ENCODE measurements at places on chromosomes 16 and 17.
A peak's percentile ranks its signal among the peaks of the same experiment; 100 is the strongest.

DNA sequence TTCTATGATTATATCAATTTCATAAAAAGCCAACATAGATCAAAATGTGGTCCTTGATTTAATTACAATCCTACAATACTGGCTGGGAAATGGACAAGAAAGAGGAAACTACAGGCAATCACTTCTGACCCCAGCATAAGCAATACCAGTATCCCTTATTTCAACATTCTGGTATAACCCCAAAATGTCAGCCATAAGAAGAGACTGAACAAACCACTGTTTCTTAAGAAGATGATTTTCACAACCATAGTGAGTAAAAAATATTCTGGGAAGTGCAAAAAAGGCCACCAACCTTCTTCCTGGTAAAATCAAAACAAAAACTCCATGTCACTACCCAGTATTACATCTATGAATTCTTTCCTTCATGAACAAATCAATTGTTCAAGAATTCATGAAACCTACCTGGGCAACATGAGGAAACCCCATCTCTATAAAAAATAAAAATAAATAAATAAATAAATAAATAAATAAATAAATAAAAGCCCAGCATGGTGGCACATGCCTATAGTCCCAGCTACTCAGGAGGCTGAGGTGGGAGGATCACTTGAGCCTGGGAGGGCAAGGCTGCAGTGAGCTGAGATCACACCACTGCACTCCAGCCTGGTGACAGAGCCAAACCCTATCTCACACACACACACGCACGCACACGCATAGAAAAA is 7.5 kb downstream of the N4BP1 start:
- no peak for DNase-seq

DNA sequence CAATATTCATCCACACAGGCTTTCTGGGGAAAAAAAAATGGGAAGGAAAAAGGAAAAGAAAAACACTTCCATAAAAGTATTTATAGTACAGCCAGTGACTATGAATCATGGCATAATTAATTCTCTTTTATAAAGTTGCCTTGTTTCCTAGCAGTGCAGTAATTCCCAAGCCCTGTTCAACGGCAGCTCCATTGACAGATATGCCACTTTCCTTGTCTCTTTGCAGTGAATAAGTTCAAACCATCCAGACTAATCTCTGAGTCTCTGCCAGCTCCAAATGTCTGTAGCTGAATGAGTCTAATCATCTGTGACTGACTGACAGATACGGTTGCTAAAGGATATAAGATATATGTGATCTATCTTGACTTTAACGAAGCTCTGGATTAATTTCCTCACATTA is 52.9 kb upstream of the KCNJ16 start:
- DNase-seq: no peak

GRCh38 chr17:75774471-75774990 is 9.5 kb upstream of the GALK1 start:
- no peak for DNase-seq

GRCh38 chr16:31225193-31225592 is 8.3 kb upstream of the PYDC1 start:
- DNase-seq: no peak

DNA sequence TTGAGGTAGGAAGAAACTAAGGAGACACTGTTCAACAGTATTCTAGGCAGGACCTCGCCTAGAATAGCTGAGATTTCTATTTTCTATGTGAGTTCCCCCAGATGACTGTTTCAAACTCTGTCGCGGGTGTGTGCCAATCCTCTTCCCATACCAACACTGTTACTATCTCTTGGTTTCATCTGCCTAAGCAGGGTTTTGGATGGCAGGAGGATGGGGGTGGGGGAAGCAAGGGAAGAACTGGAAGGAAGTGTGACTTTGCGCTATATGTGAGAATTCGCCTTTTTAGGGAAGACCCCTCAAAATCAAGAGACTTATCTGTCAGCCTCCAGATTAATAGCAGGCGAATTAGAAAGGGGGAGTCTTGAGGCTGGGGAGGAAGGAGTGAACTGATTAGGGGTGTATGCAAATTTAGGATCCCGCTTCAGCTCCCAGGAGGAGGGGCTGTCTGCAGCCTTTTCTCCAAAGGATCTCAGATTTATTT is 521 bp upstream of the G6PC3 start:
- no peak for DNase-seq

DNA sequence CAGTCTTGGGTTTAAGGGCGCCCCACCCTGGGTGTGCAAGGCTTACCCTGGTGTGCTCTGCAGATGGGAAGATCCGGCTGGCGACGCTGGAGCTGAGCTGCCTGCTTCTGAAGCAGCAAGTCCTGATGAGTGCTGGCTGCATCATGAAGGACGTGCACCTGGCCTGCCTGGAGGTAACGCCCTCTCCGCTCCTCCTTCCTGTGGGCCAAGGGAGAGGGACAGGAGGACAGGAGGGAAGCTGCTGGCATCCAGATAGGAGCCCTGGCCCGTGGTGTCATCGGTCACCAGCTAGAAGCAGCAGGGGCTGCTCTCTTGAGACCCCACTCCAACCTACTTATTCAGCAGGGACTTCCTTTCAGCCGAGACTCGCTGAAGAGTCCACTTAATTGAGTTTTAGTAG is 97.8 kb downstream of the CLEC16A start:
- no peak for DNase-seq

DNA sequence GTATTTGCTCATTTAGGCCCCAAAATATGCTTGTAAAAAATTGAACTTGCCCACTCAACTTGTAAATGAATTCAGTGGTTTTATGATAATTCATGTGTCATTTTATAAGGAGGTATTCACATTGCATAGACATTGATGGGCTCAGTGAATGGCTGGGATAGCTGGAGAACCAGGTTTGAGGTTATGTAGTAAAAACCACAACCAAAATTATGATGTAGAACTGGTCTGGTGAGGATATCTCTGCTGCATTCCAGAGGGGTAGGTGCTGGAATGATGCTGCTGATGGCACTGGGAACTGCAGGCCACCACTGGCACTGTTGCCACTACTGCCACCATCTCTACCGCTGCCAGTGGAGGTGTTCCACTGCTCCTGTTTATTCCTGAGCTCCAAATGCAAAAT is 21.5 kb upstream of the RABEP1 start:
- no peak for DNase-seq

DNA sequence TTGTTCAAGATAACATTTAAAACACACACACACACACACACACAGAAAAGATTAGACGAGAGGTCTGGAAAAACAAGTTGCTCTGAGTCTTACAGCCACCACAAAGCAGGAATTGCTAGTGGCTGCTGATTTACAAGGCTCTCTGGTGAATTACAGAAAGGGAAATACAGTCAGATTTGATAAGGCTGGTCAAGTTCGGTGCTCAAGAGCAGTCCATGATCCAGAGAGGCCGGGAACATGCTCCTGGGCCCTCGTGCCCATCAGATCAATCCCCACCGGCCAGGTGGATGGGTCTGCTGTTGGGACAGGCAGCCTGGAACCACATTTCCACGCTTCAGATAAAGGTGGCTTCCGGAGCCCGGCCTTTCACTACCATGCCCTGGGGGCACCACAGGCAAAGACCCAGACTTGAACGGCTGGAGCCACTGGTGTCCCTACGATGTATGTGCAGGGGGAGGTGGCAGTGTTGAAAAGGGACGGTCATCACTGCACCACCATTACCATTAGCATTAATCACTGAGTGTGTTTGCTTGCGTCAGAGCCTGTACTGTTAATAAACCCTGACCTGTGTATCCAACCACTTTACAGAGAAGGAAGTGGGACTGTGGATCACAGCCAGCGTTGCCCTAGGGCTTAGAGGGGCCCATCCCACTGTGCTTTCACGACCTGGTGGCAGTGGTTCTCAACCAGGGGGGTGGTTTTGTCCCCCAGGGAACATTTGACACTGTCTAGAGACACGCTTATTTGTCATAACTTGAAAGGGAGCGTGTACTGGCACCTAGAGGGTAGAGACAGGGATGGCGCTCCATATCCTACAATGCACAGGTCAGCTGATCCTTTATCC is 95.1 kb downstream of the XYLT1 start:
- no peak for DNase-seq

DNA sequence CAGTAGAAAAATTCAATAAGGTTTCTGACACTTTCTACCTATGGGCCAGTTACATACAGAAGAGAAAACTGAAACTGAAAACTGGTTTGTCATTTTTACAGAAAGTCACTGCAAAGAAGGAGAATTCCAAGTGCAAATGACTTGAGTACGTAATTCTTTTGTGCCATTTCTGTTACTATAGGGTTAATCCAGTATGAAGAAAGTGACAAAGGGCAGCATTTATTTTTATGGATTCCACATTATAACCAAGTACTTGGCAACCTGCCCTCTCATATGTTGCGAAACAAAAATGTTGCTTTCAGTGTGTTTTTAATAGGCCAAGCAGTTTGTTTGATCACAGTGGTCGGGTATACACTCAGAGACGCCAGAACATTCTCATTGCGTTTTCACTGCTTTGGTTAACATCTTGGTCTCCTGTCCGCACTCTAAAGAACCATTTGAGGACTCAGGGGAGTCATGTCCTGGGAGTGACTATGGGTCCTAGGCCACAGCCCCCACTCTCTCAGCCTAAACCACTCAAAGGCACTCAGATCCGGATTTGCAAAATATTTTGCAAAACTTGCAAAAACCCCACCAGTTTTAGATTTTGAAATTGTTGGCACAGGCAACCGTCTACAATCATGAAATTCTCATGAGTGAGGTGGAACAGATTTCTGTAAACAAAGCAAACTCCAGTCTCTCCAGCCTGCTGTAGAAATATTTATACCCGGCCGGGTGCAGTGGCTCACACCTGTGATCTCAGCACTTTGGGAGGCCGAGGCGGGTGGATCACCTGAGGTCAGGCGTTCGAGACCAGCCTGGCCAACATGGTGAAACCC is 15.4 kb upstream of the HELZ start:
- DNase-seq: peak; percentile 63

DNA sequence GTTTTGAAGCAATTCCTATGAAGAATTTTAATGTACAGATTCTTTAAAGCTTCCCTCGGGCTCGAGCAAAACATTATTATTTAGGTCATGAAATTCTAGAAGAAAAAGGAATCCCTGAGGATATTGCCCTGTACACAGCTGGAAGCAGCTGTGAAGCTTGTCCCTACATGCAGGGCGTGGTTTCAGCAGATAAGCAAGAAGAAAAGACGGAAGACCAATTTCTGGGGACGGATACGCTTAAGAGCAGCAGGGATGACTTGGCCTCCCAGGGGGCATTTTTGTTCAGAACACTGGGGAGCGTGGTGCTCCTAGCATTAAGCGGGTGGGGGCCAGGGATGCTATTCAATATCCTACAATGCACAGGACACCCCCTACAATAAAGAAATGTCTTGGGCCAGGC is 34.3 kb downstream of the LITAF start:
- DNase-seq: no peak

- peak; percentile 1 for DNase-seq
Measured at GRCh38 chr16:58306327-58306726, 11.5 kb upstream of the PRSS54 start.

DNA sequence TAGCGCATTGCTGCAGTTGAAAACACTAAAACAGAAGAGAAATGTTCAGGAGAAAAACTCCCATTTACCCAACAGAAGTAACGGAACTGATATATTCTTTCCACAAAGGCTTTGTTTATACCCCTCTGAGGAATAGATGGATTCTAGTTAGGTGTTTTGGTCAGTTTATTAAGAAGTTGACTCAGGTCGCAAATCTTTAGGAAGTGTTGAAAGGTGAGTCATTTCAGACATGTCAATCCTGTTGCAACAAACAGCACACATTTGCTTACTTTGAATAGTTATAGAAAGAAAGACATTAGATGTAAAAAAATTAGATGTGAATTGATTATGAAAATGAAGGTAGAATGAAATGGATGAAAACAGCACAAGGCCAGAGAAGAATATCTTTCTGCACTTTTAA is 941.0 kb downstream of the KCNJ2 start:
- DNase-seq: peak; percentile 6

- no peak for DNase-seq
Measured at GRCh38 chr16:81539009-81539758, 94.6 kb downstream of the CMIP start.
